ENCODE measurements at places on chromosomes 3 and 15.
A peak's percentile ranks its signal among the peaks of the same experiment; 100 is the strongest.

GRCh38 chr3:1499694-1500093 is 406.9 kb downstream of the CNTN6 start:
- no peak for DNase-seq

GRCh38 chr3:18234717-18235335 is 190.3 kb downstream of the SATB1 start:
- DNase-seq: no peak

DNA sequence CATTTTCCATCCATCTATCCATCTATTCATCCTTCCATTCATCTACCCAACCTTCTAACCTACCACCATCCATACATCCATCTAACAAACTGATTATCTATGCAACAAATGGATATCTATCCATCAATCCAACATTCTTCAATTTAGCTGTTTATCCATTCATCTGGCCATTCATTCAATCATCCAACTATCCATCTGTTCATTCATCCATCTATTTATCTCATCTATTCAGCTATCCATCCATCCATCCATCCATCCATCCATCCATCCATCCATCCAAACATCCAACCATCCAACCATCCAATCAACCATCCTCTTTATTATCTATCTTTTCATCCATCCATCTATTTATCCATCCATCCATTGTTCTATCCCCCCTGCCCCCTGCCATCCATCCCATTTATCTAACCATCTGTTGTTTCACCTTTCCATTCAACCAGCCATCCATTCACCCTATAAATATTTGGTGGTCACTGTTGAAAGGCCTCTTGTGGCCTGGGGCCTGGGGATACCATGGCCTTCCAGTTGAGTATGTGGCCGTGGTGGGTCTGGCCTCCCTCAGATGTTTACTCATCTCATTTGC is 44.7 kb downstream of the SLC6A6 start:
- no peak for DNase-seq

- DNase-seq: no peak
Observed at GRCh38 chr3:104832530-104832929, 534.2 kb upstream of the ALCAM start.

DNA sequence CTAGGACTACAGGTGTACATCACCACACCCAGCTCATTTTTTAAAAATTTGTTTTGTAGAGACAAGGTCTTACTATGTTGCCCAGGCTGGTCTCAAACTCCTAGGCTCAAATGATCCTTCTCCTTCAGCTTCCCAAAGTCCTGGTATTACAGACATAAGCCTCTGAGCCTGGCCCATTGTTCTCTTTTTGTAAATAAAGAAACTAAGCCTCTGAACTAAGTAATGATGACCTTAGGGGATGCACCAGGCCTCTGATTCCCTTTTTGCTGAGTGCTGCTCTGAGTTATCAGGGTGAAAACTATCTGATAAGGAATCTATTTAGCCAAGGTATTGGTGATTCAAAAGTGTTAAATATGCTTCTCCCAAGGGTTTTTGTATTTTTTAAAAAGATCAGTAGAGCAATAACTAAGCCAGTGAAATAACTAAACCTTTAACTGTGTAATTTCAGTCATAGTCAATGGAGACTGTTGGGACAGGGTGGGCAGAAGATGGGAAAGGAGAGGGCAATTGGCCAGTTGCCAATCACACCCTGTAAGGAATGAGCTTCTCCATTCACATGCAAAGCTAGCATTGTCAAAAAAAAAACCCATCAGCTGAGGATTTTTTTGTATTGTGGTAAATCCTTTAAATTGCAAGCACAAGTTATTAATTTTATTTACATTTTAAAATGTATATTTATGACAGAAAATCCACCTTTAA is 194.8 kb upstream of the PFN2 start:
- no peak for DNase-seq

- peak; percentile 58 for DNase-seq
Observed at GRCh38 chr3:168040607-168041208, 55.0 kb downstream of the GOLIM4 start.

DNA sequence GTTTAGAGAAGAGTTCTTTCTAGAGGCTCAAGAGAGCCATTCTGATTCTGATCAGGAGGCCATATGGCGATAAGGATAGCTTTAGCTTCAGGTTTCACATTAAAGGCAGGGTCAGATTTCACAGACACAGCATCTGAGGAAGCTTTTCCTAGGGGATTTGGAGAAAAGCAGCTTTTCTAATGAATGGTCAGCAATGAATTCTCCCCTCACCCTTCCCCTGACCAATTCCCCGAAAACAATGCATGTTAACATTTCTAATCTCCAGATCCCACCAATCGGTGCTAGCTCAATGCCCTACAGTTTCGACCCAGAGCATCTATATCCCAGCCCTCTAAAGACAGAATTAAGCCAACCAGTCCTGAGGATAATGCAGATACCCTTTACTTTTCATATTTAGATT is 9.8 kb downstream of the AGBL1 start:
- no peak for DNase-seq

- peak; percentile 69 for DNase-seq
Observed at GRCh38 chr15:40594429-40594836, 384 bp downstream of the KNL1 start.

- DNase-seq: no peak
Observed at GRCh38 chr3:45670436-45670835, 18.8 kb upstream of the SACM1L start.

DNA sequence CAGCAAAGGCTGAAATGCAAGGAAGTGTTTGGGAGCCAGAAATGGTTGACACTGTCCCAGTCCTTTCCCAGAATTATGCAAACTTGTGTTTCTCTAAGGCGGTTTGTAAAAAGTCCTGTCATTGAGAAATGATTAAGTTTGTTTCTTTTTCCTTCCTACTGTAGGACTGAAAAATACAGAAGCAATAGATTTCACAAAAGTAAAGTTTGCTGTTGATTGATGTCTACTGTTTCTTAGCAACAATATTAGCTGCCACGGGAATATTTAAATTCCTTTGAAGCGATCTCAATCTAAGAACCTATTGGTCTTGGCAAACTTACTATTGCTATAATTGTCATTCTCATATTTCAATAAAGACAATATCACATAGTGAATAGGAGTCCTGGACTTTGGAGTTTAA is 100.7 kb upstream of the IL12A start:
- no peak for DNase-seq

- DNase-seq: no peak
Observed at GRCh38 chr15:31111091-31111647, 9.6 kb upstream of the TRPM1 start.

DNA sequence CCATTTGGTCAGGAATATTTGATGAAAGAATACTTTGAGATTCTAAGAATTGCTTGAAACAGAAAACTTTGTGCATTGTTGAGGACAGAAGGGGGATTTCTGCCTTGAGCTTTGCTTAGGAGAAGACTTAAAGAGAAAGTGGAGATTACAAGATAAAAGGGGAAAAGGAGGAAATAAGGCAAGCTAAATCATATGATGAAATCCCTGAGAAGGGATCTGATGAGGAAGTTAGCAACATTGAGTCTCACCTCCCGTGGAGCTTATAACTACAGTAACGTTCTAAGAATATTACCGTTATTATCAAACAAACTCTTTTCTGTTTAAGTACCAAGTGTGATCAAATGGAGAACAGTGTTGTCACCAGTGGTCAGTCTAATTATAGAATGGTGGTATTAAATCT is 414.7 kb upstream of the NAALADL2 start:
- no peak for DNase-seq

- DNase-seq: no peak
Observed at GRCh38 chr3:13570391-13571194, 21.7 kb downstream of the FBLN2 start.

GRCh38 chr3:180749322-180749721 is 70.0 kb upstream of the CCDC39 start:
- no peak for DNase-seq
